ENCODE measurements at places on chromosomes 7 and 10.

GRCh38 chr10:88931548-88931947, 21.0 kb downstream of the ACTA2 start:
- DNase-seq, result no peak

DNA sequence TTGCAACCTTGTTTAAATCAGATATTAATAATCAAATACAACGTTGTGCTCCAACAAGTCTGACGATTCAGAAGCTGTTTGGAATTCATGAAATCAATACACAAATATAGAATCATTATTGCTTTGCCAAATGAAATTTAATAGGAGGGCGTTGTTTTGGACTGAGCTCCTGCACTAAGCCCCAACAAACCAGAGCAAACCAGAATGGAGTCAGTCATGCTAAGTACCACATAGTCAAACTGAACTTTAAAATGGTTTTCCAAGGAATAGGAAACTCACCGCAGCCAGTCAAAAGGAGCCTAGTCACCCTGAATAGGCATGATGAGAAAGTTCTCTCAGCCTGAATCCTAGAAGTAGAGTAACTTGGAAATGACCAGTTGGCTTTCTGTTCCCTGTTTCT, 53.7 kb downstream of the HACD1 start:
- DNase-seq, result no peak

DNA sequence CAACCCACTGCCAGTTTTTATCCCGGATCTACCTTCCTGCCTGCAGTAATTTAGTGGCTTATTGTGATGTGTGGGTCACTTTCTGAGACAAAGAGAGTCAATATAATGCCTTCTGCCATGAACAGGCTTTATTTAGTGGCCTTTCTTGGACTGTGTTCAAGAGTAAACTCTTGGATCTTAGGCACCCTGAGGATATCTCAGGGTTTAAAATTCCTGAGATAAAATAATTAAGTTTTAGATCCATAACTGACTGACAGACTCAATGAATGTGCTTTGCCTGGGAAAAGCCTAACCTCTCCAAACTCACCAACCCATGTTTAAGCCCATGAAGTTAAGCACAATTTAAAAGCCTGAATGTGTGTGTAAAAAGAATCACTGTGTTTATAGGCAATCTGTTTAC, 564.3 kb downstream of the LRMDA start:
- no peak for DNase-seq

GRCh38 chr7:25308246-25308645, 80.0 kb upstream of the NPVF start:
- no peak for DNase-seq

GRCh38 chr10:88437411-88437810, 145.7 kb downstream of the RNLS start:
- DNase-seq, result no peak

- no peak for DNase-seq
These were observed 2.5 kb upstream of the VGF start for GRCh38 chr7:101167645-101168411.

DNA sequence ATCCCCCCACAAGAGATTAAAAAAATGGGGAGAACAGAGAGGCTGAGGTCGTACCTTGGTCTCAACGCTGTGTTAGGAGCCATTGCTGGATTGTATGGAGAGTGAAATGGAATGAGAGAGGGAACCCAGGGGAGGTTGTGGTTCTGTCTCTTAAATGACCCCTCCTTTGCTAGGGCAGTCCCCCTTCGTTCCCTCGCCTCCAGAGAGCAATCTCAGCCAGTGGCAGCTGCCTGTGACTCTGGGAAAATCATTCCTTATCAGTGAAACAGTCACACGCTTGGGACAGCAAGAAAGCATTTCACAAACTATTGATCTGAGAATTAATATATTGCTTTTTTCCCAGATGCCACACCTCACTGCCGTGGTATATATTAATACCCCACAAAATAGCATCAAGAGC, 12.0 kb upstream of the CARD11 start:
- no peak for DNase-seq

GRCh38 chr10:32949221-32949678, 8.8 kb downstream of the ITGB1 start:
- DNase-seq, result no peak

GRCh38 chr10:26621889-26622711, 75.4 kb upstream of the PDSS1 start:
- peak; percentile 28 for DNase-seq

- no peak for DNase-seq
These were observed 15.3 kb downstream of the EPHB6 start for GRCh38 chr7:142870147-142870559.

GRCh38 chr7:13628239-13629001, 361.0 kb downstream of the ETV1 start:
- DNase-seq, result no peak

DNA sequence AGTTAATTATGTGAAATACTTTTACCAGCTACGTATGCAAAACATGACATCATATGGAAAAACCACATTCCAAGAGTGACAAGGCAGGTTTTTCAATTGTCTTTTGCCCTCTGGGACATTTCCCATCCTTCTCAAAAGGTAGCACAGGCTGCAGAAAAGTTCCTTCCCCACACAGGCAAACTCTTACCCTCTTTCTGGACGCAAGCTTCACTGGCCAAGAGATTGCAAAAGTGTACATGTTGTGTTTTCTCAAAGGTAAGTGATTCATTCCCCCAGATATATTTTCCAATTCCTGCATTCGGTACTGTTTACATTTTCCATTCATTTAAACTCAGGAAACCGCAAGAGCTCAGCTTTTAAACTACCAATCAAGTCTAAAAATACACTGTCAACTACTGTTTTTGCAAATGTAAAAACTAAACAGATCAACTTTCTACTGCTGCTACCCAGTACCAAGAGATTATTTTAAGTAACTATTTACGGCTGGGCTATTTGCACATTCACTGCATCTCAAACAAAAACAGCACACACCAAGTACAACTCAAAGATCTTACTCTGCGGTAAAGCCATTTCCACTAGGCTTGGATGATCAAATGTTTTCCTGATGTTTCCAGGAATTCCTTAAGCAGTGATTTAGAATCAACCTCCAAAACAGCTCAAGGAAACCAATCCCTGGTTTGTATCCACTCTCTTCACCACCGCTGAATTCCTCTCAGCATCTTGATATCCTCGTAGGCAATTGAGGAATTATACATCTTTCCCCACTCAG, 233.6 kb upstream of the CCDC6 start:
- DNase-seq, result peak; percentile 21

DNA sequence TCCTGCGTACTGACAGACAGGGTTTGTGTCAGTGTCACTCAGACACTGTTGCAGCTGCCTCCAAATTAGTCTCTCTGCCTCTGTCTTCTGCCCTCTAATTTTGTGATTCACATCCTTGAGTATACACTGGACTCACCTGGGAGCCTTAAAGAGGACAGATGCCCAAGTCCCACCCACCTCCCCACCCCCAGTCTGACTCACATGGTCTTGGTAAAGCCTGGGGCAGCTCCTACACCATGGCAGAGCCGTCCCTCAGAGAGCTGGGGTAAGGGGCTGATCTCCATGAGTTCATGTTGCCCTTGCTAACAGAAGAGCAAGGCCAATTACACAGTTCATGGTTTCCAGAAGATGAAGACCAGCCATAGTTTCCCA, 197.6 kb upstream of the STK17A start:
- no peak for DNase-seq

DNA sequence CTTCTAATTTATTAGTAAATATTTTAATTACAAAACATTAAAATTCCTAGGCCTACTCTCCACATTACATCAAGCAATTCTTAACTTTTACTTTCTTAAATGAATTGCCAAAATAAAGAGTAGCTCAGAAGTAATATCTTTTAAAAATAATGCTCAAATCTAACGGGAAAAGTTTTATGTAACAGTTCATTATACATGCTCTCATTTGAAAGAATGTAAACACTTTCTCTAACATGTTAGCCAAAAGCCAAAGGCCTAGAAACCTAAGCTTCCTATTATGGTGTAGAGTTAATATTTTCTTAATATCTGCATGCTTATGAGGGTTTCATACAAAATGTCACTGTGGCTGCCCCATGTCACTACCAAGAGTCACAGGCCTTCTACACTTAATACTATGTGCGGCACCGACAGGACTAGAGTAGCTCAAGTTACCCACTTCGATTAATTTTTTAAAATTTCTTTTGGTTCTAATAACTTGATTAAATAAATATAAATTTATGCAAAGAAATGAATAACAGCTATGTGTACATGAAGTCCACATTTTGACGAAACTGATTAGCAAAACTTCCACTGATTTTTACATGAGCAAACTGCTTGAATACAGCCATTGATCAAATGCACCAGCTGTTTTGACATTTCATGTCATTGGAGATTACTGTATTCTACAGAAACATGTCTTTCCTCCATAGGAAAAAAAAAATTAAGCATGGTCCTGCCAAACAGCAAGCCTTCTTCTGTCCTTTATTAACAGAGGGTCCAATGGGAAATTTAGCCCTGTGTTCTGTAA, 3.5 kb downstream of the COBL start:
- no peak for DNase-seq

DNA sequence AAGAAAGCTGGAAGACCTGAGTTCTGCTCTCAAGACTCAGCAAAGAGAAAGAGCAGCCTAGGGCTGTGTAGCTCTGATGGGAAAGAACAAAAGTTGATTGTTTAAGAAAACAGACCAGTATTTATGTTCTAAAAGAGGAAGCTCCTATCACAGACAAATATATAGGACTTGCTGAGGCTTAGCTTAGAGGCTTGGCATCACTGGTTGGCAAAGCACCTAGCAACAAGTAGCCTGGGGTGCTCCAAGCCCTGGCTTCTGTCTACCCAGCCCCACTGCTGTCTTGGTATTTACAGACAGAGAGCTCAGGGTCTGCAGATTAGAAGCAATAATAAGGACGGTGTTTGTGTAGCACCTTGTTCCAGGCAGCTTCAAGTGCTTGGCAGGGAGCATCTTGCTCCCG, 36.9 kb upstream of the CCDC3 start:
- DNase-seq, result no peak

DNA sequence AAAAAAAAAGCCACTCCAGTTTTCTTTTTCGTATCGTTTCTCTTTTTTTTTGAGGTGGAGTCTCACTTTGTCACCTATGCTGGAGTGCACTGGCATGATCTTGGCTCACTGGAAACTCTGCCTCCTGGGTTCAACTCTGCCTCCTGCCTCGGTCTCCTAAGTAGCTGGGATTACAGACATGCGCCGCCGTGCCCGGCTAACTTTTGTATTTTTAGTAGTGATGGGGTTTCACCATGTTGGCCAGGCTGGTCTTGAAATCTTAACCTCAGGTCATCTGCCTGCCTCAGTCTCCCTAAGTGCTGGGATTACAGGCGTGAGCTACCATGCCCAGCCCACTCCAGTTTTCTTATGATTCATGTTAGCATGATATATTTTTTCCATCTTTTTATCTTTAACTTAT, 92.7 kb downstream of the ANKRD61 start:
- DNase-seq, result no peak

DNA sequence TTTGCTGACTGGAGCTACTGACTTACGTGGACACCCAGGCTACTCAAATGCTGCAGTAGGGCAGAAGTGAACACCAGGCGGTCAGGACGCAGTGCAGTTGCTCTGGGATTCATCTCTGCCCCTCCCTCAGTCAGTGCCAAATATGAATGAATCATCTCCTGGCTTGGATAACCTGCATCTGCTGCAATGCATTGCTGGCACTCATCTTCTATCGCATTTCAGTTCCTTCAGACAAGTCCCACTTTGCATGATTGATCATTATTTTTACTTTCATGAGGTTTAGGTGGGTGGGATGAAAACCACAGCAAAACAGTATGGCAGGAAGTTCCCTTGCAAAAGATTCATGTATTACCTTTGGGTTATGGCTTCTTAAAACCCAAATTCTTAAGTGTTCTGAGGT, 224.6 kb upstream of the NRP1 start:
- peak; percentile 46 for DNase-seq

- DNase-seq, result no peak
These were observed 5.7 kb upstream of the TAS2R40 start for GRCh38 chr7:143216151-143216550.

- DNase-seq, result no peak
These were observed 64.6 kb upstream of the KCNMA1 start for GRCh38 chr10:77702166-77702565.

DNA sequence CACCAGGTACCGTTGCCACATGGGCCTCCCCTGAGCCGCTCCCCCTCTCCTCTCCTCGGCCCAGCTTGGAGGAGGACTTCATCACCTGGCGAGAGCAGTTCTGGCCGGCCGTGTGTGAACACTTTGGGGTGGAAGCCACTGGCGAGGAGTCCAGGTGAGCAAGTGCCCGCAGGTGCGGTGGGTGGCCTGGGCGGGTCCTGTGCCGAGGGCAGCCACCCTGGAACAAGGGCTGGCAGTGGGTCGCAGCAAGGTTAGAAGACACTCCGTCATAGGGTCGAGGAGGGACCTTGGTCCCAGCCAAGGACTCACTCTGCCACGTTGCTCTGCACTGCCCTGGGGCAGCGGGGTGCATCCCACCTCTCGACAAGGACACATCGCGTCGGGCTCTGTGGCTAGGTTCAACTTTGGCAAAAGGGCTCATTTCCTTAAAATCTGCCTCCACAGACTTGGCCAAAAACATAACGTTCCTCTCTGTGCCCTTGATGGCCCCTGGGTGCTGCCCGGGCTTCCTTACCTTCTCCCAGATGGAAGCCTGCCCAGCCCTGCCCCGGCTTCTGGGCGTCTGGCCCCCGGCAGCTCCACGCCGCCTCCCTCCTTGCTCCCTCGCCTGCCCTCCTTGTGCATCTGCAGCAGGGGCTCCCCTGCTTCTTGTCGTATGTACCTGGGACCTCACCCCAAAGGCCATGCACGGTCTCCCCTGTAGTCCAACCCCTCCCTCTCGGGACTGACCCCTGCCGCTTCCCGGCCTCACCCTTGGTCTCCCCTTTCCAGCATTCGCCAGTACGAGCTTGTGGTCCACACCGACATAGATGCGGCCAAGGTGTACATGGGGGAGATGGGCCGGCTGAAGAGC, 12.7 kb downstream of the TMEM120A start:
- DNase-seq, result no peak

DNA sequence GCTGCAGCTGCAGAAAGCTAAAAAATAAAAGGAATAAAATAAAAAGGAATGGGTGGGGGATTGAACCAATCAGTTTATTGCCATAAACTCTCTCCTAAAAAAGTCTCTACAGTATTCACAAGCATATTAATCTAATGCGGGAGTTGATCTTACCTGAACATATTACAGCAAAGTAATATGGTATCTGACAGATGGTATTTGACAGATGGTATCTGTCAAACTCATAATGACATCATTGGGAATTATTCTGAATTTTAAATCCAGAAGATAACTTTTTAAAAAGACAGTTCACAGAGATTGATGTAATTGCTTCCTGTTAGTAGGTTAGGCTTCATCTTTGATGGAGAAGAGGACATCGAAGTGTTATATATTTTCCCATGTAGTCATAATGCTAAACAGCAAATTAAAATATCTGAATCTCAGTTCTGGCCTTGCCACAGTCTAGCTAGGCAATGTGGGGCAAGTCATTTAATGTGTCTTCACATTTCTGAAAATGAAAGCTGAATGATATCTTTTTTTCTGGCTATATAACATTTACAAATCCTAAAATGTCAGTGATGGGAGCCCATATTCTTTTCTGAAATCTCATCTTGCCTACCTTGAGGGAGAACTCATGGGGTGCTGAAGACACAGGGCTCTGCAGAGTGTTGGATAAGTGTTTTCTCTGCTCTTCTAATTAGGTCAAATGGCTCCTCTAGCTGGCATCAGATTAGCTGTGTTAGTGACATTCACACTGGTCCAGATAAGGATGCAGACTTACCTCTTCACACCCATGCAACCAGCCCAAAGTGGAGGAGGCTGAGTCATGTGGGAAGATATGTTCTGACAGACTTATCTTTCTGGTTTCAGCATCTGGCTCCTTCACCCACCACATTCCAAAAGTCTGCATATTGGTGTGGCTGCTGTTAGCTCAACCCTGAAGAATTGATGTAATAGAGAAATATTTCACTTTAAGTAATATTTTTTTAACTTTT, 2.1 kb upstream of the LIPM start:
- no peak for DNase-seq
